ENCODE measurements at places on chromosomes 4 and X.
A peak's percentile ranks its signal among the peaks of the same experiment; 100 is the strongest.

DNA sequence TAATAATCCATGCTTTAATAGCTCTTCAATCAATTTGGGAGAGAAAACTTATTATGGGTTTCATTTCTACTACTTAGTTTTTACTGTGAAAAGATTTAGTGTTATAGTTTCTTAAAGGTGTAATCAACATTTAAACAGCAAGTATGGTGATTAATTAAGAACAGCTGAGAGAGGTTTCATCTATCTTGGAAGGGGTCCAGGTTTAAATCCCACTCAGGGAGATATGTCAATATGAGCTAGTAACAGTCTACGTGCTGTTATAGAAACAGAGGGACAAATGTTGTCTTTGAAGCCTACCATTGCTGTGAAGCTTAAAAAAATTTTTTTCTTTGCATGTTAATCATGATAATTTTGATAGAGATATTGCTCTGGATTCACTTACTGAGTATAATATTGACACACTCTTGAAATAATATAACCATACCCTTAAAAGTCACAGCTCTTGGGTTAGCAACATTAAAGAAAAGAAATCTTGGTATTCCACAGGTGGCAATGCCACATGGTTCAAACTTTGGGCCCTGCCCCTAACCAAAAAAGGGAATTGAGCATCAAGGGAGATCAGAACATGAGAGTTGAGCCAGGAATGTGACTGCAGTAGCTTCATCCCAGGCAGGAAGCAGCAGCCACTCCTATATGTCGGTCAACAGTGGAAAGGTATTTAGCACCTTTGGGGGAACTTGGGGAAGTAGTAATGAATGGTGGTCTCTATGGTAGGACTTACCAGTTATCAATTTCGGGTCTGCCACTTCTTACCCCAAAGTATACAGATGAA, 107.8 kb downstream of the ANK2 start:
- H3K36me3 ChIP-seq, result no peaks in the 10 kb centered on the region
- H3K4me3 ChIP-seq, result no peak overlapping the region
- H3K27ac ChIP-seq, result no peak overlapping the region

DNA sequence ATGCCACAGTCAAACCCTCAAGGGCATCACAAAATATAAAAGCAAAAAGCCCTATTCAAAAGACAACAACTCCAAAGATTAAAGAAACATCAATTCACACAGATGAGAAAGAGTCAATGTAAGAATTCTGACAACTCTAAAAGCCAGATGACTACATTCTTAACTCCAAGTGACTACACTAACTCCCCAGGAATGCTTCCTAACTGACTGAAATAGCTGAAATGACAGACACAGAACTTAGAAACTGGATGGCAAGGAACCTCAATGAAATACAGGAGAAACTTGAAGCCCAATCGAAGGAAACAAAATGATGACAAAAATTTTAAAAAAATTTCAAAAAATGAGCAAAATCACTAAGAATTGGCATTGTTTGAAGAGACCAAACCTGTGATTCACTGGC, 1047.6 kb upstream of the PCDH10 start:
- no peaks in the 10 kb centered on the region for H3K27me3 ChIP-seq
- H3K4me1 ChIP-seq, result no peaks in the 10 kb centered on the region
- H3K4me3 ChIP-seq, result no peak overlapping the region
- no peak overlapping the region for H3K27ac ChIP-seq
- ATAC-seq, result no peak

DNA sequence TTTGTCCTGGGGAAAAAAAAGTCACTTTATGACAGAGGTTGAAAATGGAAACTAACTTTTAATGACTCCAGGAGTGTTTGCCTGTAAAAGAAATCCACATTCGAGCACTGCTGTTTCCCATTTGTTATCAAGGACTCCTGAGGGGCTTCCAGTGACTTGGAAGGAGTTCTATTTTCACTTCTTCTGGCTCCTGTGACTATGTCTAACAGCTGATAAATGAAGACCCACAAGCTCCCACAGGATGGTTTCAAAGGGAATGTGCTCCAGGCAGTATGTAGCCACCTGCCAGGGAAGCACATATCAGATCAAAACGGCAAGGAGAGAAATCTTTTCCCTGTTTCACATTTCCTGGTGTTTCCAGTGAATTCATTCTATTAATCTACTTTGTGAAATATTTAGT, 159.8 kb upstream of the FAM241A start:
- H3K27me3 ChIP-seq, result no peaks in the 10 kb centered on the region
- H3K4me1 ChIP-seq, result no peaks in the 10 kb centered on the region
- H3K36me3 ChIP-seq, result no peaks in the 10 kb centered on the region
- ATAC-seq, result no peak

DNA sequence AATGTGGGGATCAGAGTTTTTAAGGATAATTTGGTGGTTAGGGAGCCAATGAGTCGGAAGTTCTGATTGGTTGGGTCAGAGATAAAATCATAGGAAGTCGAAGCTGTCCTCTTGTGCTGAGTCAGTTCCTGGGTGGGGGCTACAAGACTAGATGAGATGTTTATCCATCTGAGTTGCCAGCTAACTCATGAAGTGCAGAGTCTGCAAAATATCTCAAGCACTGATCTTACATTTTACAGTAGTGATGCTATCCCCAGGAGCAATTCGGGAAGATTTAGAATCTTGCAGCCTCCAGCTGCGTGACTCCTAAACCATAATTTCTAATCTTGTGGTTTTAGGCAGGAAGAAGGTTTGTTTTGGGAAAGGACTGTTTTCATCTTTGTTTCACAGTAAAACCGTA, 565.8 kb upstream of the SPANXN1 start:
- no peak overlapping the region for H3K4me3 ChIP-seq
- no peaks in the 10 kb centered on the region for H3K27me3 ChIP-seq
- H3K36me3 ChIP-seq, result no peaks in the 10 kb centered on the region
- no peak overlapping the region for H3K27ac ChIP-seq
- ATAC-seq, result no peak

GRCh38 chr4:74440356-74440755, 4.6 kb upstream of the AREG start:
- H3K36me3 ChIP-seq, result no peaks in the 10 kb centered on the region
- no peak for ATAC-seq
- no peak overlapping the region for H3K27ac ChIP-seq

GRCh38 chr4:98993419-98994071, 2.0 kb upstream of the METAP1 start:
- no peak overlapping the region for H3K27ac ChIP-seq
- no peaks in the 10 kb centered on the region for H3K27me3 ChIP-seq
- H3K4me1 ChIP-seq, result peaks cover 29% of the 10 kb centered on the region
- ATAC-seq, result no peak
- no peaks in the 10 kb centered on the region for H3K36me3 ChIP-seq
- H3K4me3 ChIP-seq, result no peak overlapping the region

GRCh38 chrX:1388651-1389050, 3.3 kb downstream of the SLC25A6 start:
- no peak for ATAC-seq
- H3K36me3 ChIP-seq, result peaks cover 69% of the 10 kb centered on the region
- H3K4me3 ChIP-seq, result peak overlapping the region; percentile 23
- H3K27me3 ChIP-seq, result no peaks in the 10 kb centered on the region
- peak overlapping the region; percentile 22 for H3K27ac ChIP-seq
- peaks cover 46% of the 10 kb centered on the region for H3K4me1 ChIP-seq

GRCh38 chrX:153631346-153631745, 15.7 kb upstream of the DUSP9 start:
- H3K27me3 ChIP-seq, result peaks cover 17% of the 10 kb centered on the region
- H3K27ac ChIP-seq, result no peak overlapping the region
- no peak for ATAC-seq
- H3K36me3 ChIP-seq, result no peaks in the 10 kb centered on the region
- H3K4me1 ChIP-seq, result no peaks in the 10 kb centered on the region

DNA sequence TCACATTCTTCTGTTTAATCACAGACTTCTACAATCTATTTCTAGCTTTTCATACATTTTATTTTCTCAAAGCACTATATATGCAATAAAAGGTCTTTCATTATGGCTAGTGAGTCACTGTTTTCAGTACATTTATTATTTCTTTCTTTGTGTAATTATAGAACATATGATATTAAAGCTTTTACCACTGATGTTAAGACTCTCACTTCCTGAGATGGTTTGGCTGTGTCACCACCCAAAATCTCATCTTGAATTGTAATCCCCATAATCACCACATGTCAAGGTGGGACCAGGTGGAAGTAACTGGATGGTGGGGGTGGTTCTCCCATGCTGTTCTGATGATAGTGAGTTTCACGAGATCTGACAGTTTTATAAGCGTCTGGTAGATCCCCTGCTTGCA, 41.9 kb downstream of the UBA6 start:
- no peak for ATAC-seq
- H3K36me3 ChIP-seq, result peaks cover 83% of the 10 kb centered on the region
- no peaks in the 10 kb centered on the region for H3K27me3 ChIP-seq
- peaks cover 17% of the 10 kb centered on the region for H3K4me1 ChIP-seq
- no peak overlapping the region for H3K4me3 ChIP-seq

DNA sequence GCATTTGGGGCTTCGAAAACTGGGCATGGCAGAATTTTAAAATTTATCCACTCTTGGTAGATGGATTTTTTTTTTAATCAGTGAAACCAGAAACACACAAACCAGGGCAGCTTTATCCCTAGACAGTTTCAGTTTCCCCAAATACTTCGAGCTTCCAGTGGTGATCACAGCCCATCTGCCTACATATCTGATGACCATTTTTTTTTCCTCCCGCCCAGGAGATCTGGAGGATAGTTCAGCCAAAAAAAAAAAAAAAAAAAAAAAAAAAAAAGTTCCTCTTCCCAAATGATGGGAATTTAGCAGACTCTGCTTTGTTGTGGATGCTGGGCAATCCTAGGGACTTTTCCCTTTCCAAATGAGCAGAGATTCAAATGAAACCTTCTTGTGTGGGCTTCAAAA, 1.0 kb upstream of the TBC1D9 start:
- peak overlapping the region; percentile 82 for H3K4me3 ChIP-seq
- H3K27me3 ChIP-seq, result no peaks in the 10 kb centered on the region
- no peak for ATAC-seq
- peak overlapping the region; percentile 89 for H3K27ac ChIP-seq
- H3K36me3 ChIP-seq, result peaks cover 6% of the 10 kb centered on the region

- no peaks in the 10 kb centered on the region for H3K27me3 ChIP-seq
- no peak for ATAC-seq
- no peaks in the 10 kb centered on the region for H3K36me3 ChIP-seq
- no peak overlapping the region for H3K27ac ChIP-seq
- H3K4me3 ChIP-seq, result no peak overlapping the region
- no peaks in the 10 kb centered on the region for H3K4me1 ChIP-seq
Observed at GRCh38 chr4:100495074-100495473, 22.7 kb downstream of the EMCN start.

- H3K27me3 ChIP-seq, result no peaks in the 10 kb centered on the region
- ATAC-seq, result no peak
- no peaks in the 10 kb centered on the region for H3K4me1 ChIP-seq
- no peaks in the 10 kb centered on the region for H3K36me3 ChIP-seq
- H3K4me3 ChIP-seq, result no peak overlapping the region
Observed at GRCh38 chrX:149877636-149878035, 3.3 kb upstream of the MAGEA8 start.

GRCh38 chr4:186739802-186740434, 16.3 kb upstream of the FAT1 start:
- H3K27ac ChIP-seq, result no peak overlapping the region
- H3K36me3 ChIP-seq, result no peaks in the 10 kb centered on the region
- no peak overlapping the region for H3K4me3 ChIP-seq
- no peaks in the 10 kb centered on the region for H3K4me1 ChIP-seq

- H3K36me3 ChIP-seq, result peaks cover 7% of the 10 kb centered on the region
- no peak for ATAC-seq
- no peaks in the 10 kb centered on the region for H3K4me1 ChIP-seq
- no peak overlapping the region for H3K27ac ChIP-seq
Observed at GRCh38 chrX:150766351-150767044, 73.3 kb downstream of the MTMR1 start.

DNA sequence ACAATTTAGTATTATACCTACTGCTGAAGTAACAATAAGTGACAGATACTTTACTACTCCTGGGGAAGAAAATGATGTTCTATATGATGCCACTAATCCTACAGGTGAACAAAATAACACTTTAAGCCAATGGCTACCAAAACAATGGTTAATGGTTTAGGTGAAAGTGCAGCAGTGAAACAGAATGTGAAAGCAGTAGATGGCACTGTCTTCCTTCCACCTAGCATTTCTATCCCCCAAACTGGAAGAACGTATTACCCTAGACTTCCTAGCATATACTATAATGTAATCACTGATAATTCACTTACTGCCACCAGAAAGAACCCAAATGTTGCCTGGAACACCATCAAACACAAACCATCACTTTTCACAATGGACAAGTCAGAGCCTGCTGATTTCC, 18.9 kb upstream of the CABS1 start:
- no peak overlapping the region for H3K4me3 ChIP-seq
- ATAC-seq, result no peak
- H3K27me3 ChIP-seq, result no peaks in the 10 kb centered on the region
- H3K36me3 ChIP-seq, result no peaks in the 10 kb centered on the region
- H3K4me1 ChIP-seq, result no peaks in the 10 kb centered on the region
- H3K27ac ChIP-seq, result no peak overlapping the region

DNA sequence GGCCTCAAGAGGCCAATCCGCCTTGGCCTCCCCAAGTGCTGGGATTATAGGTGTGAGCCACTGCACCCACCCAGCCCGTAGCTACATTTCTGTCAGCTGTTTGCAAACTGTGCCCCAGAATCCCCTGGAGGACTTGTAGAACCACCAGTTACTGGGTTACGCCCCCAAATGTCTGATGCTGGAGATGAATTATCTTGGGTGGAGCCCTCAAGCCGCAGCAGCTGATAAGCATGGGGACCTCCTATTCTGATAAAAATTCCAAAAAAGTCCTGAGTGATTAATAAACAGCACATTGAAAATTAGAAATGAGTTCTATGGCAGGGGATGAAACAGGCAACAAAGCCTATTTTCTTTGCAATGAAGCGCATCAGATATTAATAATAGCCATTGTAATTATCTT, 105.0 kb downstream of the PTTG2 start:
- peaks cover 49% of the 10 kb centered on the region for H3K36me3 ChIP-seq
- no peaks in the 10 kb centered on the region for H3K27me3 ChIP-seq
- ATAC-seq, result no peak
- H3K27ac ChIP-seq, result no peak overlapping the region
- no peak overlapping the region for H3K4me3 ChIP-seq

DNA sequence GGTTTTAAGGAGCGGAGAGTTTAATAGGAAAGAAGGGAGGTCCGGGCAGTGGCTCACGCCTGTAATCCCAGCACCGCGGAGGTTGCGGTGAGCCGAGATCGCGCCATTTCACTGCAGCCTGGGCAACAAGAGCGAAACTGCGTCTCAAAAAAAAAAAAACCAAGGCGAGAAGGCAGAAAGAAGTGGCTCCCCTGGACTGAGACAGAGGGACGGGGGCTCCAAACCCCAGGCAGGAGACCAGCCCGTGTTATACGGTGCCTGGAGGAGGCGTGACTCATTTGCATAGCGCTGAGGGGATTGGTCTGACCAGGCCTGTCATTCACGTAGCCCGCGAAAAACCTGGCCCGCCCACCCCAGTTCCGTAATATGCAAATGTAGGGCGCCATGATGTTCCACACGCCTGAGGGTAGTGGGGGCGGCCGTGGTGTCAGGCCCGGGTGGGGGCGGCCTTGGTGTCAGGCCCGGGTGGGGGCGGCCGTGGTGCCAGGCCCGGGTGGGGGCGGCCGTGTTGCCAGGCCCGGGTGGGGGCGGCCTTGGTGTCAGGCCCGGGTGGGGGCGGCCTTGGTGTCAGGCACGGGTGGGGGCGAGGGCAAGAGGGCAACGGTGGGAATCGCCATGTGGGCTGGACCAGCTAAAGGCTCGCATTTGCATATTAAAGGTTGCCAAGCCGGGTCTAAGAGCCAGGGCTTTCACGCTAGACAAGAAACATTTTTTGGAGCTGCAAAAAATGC, 2.1 kb downstream of the PLCXD1 start:
- ATAC-seq, result peak; percentile 99
- H3K4me3 ChIP-seq, result peak overlapping the region; percentile 86
- H3K27ac ChIP-seq, result peak overlapping the region; percentile 84
- peaks cover 10% of the 10 kb centered on the region for H3K36me3 ChIP-seq
- peaks cover 27% of the 10 kb centered on the region for H3K4me1 ChIP-seq

- peak within 1 kb of the TSS; percentile 86 for H3K4me3 ChIP-seq
- peaks cover 47% of the 10 kb centered on the region for H3K27me3 ChIP-seq
- no peak for ATAC-seq
- no peak within 1 kb of the TSS for H3K27ac ChIP-seq
- peaks cover 12% of the 10 kb centered on the region for H3K4me1 ChIP-seq
Observed at GRCh38 chrX:120310861-120311726, at the start of gene TMEM255A. Gene TMEM255A (minus strand): TSS chrX:120311461. CDS start chrX:120311309, 152 bp downstream.

All from stimulated activated memory B cell treated with anti-CD40 and anti-IgM and Interleukin-4, amounts not matched to agents 10 μg/mL and 1 μg/mL and 100 μg/mL, for 72 hours (primary cell).